ENCODE measurements at places on chromosomes 12 and 14.

GRCh38 chr14:103472939-103473338 lies 49.7 kb downstream of the CKB start:
- no peak overlapping the region for H3K4me3 ChIP-seq
- DNase-seq: no peak
- no peak overlapping the region for H3K27ac ChIP-seq
- H3K27me3 ChIP-seq: no peaks in the 10 kb centered on the region
- peaks cover 44% of the 10 kb centered on the region for H3K36me3 ChIP-seq

DNA sequence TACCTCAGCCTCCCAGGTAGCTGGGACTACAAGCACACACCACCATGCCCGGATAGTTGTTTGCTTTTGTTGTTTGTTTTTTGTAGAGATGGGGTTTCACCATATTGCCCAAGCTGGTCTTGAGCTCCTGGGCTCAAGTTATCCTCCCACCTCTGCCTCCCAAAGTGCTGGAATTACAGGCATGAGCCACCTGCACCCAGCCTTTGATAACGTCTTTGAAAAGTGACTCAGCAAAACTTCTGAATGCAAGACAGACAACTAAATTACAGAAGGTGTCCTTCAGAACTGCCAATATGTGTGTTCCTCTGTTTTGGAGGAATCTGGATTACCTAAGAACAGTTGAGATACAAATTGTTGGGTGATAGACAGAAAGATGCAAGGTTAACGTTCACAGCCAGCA lies 99.8 kb downstream of the ESR2 start:
- no peak overlapping the region for H3K4me3 ChIP-seq
- peak overlapping the region; percentile 20 for H3K27ac ChIP-seq
- no peaks in the 10 kb centered on the region for H3K27me3 ChIP-seq
- DNase-seq: no peak
- no peaks in the 10 kb centered on the region for H3K36me3 ChIP-seq
- H3K4me1 ChIP-seq: peaks cover 10% of the 10 kb centered on the region

- H3K27me3 ChIP-seq: no peaks in the 10 kb centered on the region
- H3K4me3 ChIP-seq: no peak overlapping the region
- H3K27ac ChIP-seq: no peak overlapping the region
- no peak for DNase-seq
Measured at GRCh38 chr12:107967170-107967569, 161.9 kb upstream of the WSCD2 start.

DNA sequence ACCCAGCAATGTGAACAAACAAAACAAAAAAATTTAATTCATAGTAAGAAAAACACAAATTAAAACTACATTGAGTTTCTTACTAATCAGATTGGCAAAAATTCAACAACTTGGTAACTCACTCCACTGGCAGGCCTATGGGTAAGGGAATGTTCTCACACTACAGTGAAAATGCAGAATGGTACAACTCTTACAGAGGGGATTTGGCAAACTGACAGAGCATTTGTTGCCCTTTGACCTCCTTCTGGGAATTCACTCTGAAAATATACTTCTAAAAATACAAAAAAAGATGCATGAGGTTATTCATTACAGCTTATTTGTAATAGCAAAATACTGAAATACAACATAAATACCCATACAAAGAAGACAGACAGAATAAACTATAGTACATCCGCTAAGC lies 32.8 kb downstream of the ABCD2 start:
- H3K4me1 ChIP-seq: no peaks in the 10 kb centered on the region
- DNase-seq: peak; percentile 6
- H3K27ac ChIP-seq: no peak overlapping the region
- H3K4me3 ChIP-seq: no peak overlapping the region

DNA sequence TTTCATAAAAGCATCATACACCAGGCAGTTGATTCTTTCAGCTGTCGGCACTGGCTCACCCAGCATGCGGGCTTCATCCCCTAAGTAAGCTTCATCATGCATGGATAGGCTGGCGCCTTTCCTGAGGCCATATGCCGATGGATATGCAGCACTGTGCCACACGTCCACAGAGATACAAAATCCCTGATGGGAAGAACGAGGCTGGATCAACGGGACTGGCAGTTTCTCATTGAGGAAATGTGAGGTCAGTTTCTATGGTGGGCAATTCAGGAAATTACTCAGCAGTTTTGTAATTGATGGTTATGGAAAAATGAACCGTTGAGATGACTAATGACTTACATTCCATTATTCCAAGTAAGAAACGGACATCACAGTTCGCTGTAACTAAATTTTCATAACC lies 453.8 kb downstream of the TMEM121 start:
- H3K4me3 ChIP-seq: no peak overlapping the region
- H3K4me1 ChIP-seq: no peaks in the 10 kb centered on the region
- no peaks in the 10 kb centered on the region for H3K27me3 ChIP-seq
- no peak for DNase-seq
- H3K36me3 ChIP-seq: no peaks in the 10 kb centered on the region

- no peaks in the 10 kb centered on the region for H3K4me1 ChIP-seq
- DNase-seq: no peak
- H3K27ac ChIP-seq: no peak overlapping the region
- no peaks in the 10 kb centered on the region for H3K27me3 ChIP-seq
Measured at GRCh38 chr12:27437839-27438238, 8.7 kb upstream of the SMCO2 start.

GRCh38 chr12:123102366-123102765 lies 48.5 kb downstream of the PITPNM2 start:
- no peak for DNase-seq
- H3K36me3 ChIP-seq: peaks cover 2% of the 10 kb centered on the region
- H3K4me3 ChIP-seq: no peak overlapping the region
- no peak overlapping the region for H3K27ac ChIP-seq
- peaks cover 13% of the 10 kb centered on the region for H3K4me1 ChIP-seq

DNA sequence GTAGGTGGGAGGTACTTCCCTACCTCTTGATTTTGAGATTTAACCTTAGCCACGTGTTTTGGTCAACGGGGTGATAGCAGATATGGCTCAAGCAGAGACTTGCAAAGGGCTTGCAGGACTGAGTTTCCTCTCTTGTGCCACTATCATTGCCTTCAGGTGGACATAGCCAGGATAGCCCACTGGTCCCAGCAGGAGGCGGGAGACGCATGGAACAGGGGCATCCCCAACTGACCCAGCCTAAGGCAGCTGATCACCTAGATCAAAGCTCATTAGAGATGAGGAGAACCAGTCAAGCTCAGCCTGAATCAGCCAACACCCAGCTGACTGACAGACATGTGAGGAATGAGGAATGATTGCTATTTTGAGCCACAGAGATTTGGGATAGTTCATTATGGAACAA lies 49.6 kb downstream of the CALM1 start:
- H3K36me3 ChIP-seq: no peaks in the 10 kb centered on the region
- peaks cover 3% of the 10 kb centered on the region for H3K4me1 ChIP-seq
- H3K27ac ChIP-seq: no peak overlapping the region
- H3K4me3 ChIP-seq: no peak overlapping the region
- no peak for DNase-seq

- H3K27ac ChIP-seq: no peak overlapping the region
- H3K27me3 ChIP-seq: no peaks in the 10 kb centered on the region
- H3K4me1 ChIP-seq: no peaks in the 10 kb centered on the region
- no peak overlapping the region for H3K4me3 ChIP-seq
- no peak for DNase-seq
- no peaks in the 10 kb centered on the region for H3K36me3 ChIP-seq
Measured at GRCh38 chr12:7068240-7068993, 7.9 kb downstream of the C1S start.

DNA sequence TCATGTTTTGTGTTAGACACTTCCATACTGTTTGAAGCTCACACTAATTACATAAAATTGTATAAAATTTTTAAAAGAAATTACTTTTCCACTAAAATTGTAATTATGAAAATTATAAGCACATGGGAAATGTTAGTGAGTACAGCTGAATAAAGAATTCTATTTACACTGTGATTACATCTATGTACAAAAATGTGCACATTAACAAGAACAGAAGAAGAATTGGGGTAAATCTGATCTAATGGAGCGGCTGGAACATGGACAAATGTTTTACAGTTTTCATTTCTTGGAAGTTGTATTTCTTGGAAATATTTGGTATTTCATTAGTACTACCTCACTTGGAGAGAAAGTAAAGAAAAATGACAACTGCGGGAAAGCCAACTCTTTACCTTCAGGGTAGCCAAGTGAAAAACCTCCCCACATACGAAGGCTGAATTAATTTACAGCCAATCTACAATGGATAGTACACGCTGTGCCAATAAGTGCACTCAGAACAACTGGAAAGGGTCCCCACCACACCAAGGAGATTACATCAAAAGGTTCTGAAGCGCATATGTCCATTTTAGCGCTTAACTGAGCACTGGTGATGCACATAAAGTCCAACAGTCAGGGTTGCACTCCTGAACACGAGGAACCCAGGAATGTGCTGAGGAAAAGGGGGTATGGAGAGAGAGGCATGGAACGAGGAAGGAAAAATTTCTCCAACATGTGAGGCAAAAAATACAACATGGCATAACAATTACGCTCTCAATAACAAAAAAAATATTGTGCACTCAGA lies 17.5 kb downstream of the MED13L start:
- no peaks in the 10 kb centered on the region for H3K27me3 ChIP-seq
- no peak for DNase-seq
- H3K4me1 ChIP-seq: peaks cover 14% of the 10 kb centered on the region
- H3K27ac ChIP-seq: no peak overlapping the region
- H3K4me3 ChIP-seq: no peak overlapping the region

Measured in kidney (tissue), 22 donors.